ENCODE measurements at places on chromosomes 3 and 15.

GRCh38 chr15:83209333-83209732, 1.7 kb upstream of the HDGFL3 start:
- DNase-seq = no peak

DNA sequence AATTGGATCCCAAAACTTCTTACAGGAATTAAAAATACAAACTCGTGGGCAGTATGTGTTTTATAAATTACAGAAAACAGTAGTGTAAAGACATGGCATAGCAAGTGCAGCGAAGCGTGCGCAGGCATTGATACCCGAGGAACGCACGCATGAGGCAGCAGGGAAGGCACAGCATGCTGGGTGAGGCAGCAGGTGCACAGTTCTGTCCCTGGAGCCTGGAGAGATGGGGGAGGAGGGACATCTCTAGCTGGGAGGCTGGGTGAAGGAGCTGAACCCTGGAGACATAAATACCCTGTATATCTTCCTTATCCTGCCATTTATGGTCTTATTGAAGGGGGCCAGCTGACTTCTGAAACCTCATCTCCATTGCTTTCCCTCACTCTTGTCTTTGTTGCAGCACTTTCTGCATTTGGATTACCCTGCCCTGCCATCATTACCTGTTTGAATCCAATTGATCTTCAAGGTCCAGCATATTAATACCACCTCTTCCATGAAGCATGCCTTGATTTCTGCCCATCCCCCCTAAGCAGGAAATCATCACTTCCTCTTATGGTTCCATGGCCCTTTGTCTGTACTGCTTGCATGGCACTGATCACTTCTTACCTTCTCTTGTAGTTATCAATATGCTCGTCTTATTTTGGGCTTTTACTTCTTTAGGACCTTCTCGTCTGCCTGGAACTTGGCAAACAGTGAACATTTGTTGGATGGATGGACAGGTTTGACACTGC, 20.5 kb downstream of the LPP start:
- DNase-seq = no peak

DNA sequence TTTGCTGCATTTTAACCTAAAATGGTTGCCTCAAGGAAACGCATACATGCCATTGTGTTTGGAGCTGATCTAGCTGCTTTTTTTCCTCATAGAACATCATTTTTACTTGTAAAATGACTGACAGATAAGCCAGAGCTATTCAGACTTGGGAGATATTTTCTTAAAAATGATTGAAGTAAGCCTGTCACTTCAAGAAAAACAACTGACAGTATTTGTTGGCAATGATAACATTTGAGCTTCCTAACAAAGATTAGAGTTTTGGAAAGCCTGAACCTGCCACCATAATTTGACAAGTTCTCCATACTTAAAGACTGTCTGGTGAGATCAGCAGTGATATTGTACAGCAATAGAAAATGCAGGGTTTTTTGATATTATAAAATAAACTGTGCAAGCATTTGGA, 27.6 kb upstream of the MRPL3 start:
- DNase-seq = no peak

DNA sequence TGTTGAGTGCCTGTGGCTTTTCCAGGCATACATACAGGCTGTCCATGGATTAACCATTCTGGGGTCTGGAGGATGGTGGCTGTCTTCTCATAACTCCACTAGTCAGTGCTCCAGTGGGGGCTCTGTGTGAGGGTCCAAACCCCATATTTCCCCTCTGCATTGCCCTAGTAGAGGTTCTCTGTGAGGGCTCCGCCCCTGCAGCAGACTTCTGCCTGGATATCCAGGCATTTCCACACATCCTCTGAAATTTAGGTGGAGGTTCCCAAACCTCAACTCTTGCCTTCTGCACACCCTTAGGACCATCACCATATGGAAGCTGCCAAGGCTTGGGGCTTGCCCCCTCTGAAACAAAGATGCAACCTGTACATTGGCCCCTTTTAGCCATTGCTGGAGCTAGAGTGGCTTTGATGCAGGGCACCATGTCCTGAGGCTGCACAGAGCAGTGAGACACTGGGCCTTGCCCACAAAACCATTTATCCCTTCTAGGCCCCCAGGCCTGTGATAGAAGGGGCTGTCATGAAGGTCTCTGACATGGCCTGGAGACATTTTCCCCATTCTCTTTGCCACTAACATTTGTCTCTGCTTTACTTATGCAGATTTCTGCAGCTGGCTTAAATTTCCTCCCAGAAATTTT, 400.1 kb upstream of the MDFIC2 start:
- DNase-seq = no peak

DNA sequence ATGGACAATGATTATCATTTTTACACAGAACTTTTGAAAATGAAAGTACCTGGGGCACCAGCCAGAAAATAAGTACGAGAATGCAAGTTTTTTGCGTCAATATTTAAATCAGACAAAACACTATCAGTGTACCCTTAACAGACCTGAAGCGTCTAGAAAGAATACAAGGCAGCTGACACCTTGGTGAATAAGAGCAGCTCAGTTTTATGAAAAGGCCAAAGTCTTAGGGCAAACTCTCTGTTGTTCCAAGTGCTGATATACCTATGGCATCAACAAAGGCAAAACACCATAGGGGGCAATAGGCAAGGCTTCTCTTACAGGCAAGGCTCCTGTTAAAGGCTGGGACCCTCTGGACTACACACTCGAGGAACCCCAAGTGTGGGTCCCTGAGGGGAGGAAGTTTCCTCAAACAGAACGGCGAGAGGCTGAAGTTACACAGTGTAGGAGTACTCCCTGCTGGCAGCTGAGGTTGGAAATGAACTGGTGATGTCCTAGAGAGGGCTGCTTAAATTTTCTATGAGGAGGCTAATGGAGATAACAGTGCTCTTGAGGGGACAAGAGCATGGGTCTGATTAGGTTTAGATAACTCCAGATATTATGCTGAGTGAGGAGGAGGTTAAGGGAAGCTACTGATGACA, 291.0 kb downstream of the TIGIT start:
- DNase-seq = no peak

GRCh38 chr3:37645517-37646380, 215.9 kb upstream of the CTDSPL start:
- no peak for DNase-seq

DNA sequence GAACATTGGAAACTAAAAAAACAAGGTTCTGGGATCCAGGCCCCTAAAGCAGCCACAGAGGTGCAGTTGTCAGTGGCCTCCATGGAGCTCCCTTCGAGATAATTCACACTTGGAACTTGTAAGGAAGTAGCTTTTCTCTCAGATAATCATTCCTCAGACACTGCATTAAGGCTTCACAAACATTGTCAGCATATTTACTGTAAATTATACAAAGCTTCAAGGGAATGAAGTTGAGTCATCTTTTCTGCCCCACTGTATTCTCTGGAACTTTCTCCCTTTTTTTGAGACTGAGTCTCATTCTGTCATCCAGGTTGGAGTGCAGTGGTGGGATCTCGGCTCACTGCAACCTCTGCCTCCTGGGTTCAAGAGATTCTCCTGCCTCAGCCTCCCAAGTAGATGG, 7.1 kb downstream of the BLOC1S6 start:
- no peak for DNase-seq

DNA sequence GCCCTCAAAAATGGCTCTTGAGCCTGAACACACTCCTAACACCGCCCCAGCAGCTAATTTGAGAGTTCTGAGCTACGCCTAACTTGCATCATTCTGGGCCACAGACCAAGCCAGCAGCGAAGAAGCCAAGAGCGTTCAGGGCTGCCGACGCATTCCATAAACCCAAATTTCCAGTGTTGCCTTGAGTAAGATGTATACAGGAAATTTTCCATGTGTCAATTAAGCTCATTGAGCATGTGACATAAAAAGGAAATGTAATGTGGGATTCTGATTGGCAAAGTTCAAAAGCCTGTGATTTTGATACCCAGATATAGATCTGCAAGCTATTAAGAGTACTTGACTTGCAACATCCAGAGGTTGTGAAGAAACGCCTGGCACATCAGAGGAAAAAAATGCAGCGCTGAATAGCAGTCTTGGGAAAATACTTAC, 148.6 kb upstream of the NR2F2 start:
- no peak for DNase-seq

DNA sequence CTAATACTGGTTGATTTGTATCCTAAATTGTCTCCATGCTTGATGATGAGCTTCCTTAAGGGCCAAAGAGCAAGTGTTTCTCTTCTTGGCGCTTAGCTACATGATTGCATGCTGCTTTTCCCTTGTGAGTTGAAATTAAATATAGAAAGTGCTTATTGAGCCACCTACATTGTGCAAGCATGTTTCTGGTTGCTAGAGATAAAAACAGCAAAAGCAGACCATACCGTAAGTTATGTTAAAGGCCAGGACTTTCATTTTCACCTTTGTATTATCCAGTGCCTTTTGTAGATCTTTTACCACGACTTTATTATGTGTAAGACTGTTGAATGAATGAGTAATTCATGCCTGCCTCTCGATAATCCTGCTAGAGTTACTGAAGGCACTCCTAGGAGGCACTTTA, 41.9 kb upstream of the CCNB2 start:
- no peak for DNase-seq

Measured in stimulated activated CD4-positive, alpha-beta T cell treated with anti-CD3 and anti-CD28 coated beads, Interleukin-2, amount 100 ng/mL, for 48 hours (primary cell).